ENCODE measurements at places on chromosomes 3 and 15. TPM values are rescaled to one million over a fixed set of nuclear protein-coding genes. Genes with fewer than 3 reads are reported as not detected.

CTXN2 gene
- total RNA-seq: not detected

LINGO1 gene
- 8.9 TPM for total RNA-seq

ARID3B gene
- total RNA-seq: 4.8 TPM

LSAMP gene
- not detected for total RNA-seq

GUCA1C gene
- not detected for total RNA-seq

MBNL1 gene
- 52.0 TPM for total RNA-seq

ASB14 gene
- total RNA-seq: not detected

CTDSPL gene
- 11.1 TPM for total RNA-seq

STRC gene
- not detected for total RNA-seq

RLBP1 gene
- not detected for total RNA-seq

OSTN gene
- not detected for total RNA-seq

SNURF gene
- total RNA-seq: 10.8 TPM

GOLGA6A gene
- 0.08 TPM for total RNA-seq

CFAP91 gene
- total RNA-seq: 0.35 TPM

CELSR3 gene
- 4.7 TPM for total RNA-seq

PBRM1 gene
- total RNA-seq: 12.8 TPM

CACNA2D2 gene
- 0.58 TPM for total RNA-seq

GSK3B gene
- total RNA-seq: 29.6 TPM

GOLGA8O gene
- 0.13 TPM for total RNA-seq

ENTPD3 gene
- not detected for total RNA-seq

PLOD2 gene
- total RNA-seq: 135 TPM

NOX5 gene
- total RNA-seq: 0.30 TPM

PRR20G gene
- total RNA-seq: 0.14 TPM

SIDT1 gene
- 0.96 TPM for total RNA-seq

DUOX1 gene
- total RNA-seq: not detected

CSPG5 gene
- 0.86 TPM for total RNA-seq

PLXND1 gene
- total RNA-seq: 95.3 TPM

TM4SF1 gene
- 2,057 TPM for total RNA-seq

FRMD4B gene
- 1.3 TPM for total RNA-seq

LRRC31 gene
- not detected for total RNA-seq

NMNAT3 gene
- 2.4 TPM for total RNA-seq

NEK10 gene
- 1.1 TPM for total RNA-seq

CRYBG3 gene
- 6.5 TPM for total RNA-seq

MESD gene
- total RNA-seq: 39.4 TPM

DCP1A gene
- total RNA-seq: 5.5 TPM

CFAP100 gene
- total RNA-seq: not detected
